Lower lobe of right lung (tissue), 2 donors: ENCODE measurements at places on chromosomes 4 and X.

DNA sequence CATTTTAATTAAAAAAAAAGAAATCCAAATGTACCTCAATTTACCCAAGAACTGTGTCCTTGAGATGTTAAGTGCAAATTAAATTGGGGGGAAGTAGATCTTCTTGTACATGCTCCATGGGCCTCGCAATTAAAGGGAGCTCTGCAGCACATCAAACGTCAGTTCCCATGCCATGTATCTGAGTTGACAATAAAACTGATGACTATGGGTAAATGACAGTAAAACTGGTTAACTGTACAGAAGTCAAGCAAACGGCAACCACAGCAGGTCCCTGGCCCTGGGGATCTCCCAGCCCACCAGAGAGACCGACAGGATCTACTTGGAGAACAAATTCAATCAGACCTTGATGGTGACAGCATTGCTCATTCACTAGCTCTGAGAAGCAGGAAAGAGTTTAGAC is 32.8 kb upstream of the XPNPEP2 start:
- no peak for DNase-seq

DNA sequence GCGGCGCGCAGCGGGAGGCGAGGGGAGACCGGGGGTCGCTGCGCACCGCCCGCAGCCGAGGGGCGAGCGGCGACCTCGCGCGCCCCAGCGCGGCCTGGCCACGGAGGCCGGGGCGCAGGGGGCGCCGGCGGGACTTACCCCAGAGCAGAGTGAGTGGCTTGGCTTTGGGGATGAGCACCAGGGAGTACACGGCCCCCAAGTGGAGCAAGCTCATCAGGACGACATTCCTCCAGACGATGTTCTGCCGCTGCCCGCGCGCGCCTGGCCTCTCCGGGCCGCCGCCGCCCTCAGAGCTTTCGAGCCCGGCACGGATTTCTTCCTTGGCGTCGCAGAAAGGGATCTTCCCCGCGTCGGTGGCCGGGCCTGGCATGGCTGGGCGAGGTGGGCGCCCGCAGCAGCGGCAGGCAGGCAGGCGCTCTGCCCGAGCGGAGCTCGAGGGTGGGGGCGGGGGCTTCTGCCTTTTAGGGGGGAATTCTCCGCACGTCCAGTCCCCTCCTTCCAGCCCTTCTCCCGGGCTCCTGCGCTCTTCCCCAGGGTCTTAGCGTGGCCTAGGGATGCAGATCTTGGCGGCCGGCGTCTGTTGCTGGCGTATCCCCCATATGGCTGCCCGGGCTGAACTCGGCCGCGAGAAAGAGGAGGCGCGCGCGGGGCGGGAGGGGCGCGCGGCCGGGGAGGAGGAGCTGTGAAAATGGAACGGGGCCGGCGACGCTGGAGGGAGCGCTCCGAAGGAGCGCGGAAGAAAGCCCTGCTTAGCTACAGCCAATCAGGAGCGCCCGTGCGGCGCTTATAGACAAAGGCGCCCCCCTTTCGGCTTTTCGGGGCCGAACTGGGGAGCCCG is at the start of gene SCD5:
Gene SCD5 (minus strand): TSS at position 629 of the 838 bp plus-strand sequence. CDS start 259 bp downstream, at position 370.
- peak; percentile 73 for DNase-seq

DNA sequence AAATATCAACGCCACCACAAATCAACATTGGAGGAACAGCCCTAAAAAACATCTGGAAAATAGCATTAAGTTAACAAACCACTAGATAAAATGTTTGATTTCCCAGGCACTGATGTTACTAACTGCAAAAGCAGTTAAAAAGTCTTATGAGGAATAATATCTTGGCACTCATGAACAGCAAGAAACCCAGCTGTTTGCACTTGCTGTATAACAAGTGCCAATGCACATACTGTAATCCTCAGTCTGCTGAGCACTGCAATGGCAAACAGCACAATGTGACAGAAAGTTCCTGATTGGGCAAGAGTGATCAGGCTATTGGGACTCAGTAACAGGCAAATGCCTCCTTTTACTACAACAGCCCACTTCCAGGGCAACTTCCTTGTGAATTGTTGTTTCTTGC is 20.8 kb upstream of the SEC24B start:
- DNase-seq, result no peak

GRCh38 chr4:162408309-162408708 is 244.5 kb upstream of the FSTL5 start:
- no peak for DNase-seq

GRCh38 chrX:129145840-129146272 is 377.4 kb downstream of the SMARCA1 start:
- no peak for DNase-seq

- DNase-seq, result no peak
These were observed 130.3 kb downstream of the ADGRA3 start for GRCh38 chr4:22385611-22386011.

- peak; percentile 12 for DNase-seq
These were observed 67.5 kb downstream of the ZFYVE28 start for GRCh38 chr4:2350982-2351381.

- DNase-seq, result no peak
These were observed 85.3 kb downstream of the FRYL start for GRCh38 chr4:48694824-48695223.

GRCh38 chr4:1868293-1868692 is 2.9 kb upstream of the NSD2 start:
- no peak for DNase-seq

- no peak for DNase-seq
These were observed 132.8 kb downstream of the DLG3 start for GRCh38 chrX:70577442-70577841.

- no peak for DNase-seq
These were observed 97.1 kb downstream of the MRPL1 start for GRCh38 chr4:77959566-77960338.

- DNase-seq, result no peak
These were observed 93.8 kb downstream of the TBL1X start for GRCh38 chrX:9558615-9559014.

- DNase-seq, result no peak
These were observed 18.8 kb downstream of the PPP2R3B start for GRCh38 chrX:367866-368265.

GRCh38 chrX:102652031-102652688 is 877 bp downstream of the GPRASP1 start:
- no peak for DNase-seq

DNA sequence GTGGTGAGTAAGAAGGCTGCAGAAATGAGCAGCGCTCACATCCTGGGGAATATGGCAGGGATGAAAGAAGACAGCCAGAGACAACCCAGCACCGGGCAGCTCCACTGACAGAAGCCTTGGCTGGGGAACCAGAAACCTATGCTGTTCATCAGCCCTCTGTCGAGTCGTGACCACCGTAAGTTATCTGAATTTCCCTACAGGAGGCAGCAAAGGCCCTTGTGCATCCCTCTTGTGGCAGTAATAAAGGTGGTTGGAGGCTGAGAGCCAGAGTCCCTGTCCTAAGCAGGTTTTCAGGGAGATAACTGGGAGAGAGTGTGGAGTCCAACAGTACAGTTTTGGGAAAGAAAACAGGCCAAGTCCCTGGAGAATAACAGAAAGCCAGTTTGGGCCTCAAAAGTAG is 194.0 kb upstream of the BOD1L1 start:
- DNase-seq, result no peak

DNA sequence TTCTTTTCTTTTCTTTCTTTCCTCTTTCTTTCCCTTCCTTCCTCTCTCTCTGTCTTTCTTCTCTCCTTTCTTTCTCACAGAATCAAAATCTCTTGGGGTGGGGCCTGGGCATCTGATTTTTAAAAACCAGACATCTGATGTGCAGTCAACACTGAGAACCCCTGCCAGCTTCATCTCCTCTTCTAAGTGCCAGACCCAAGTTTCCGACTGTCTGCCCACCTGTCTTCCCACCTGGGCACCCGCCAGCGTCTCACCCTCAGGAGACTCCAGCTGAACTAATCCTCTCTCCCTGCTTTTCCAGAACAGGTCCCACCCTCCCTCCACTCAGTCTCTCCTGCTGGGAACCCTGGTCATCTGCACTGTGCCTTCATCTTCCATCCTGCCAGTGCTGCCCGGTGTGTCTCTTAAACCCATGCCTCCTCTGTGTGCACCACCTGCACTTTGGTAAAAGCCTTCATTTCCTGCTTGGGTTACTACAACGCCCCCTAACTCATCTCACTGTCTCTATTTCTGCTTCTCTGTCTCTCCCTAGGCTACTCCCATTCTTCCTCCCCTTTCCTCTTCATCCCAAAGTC is 2.8 kb downstream of the SOD3 start:
- DNase-seq, result no peak

- DNase-seq, result no peak
These were observed 508.5 kb upstream of the FAT1 start for GRCh38 chr4:187232196-187232595.

DNA sequence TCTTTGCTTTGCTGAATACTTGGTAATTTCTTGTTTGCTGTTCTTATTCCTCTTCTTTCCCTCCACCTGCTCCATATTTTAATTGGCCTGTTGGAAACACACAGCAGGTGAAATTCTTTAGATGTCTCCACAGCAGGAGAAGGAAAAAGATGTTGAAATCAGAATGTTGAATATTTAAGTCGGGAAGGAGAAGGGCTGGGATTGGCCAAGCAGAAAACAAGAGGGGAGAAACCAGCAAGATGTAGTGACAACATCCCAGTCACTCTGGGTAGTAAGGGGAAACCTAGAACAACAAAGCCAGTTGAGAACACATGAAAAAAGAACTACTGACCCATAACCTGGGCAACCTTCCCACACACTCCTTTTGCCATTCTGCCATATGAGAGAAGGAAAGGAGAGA is 37.3 kb upstream of the STAG2 start:
- no peak for DNase-seq

DNA sequence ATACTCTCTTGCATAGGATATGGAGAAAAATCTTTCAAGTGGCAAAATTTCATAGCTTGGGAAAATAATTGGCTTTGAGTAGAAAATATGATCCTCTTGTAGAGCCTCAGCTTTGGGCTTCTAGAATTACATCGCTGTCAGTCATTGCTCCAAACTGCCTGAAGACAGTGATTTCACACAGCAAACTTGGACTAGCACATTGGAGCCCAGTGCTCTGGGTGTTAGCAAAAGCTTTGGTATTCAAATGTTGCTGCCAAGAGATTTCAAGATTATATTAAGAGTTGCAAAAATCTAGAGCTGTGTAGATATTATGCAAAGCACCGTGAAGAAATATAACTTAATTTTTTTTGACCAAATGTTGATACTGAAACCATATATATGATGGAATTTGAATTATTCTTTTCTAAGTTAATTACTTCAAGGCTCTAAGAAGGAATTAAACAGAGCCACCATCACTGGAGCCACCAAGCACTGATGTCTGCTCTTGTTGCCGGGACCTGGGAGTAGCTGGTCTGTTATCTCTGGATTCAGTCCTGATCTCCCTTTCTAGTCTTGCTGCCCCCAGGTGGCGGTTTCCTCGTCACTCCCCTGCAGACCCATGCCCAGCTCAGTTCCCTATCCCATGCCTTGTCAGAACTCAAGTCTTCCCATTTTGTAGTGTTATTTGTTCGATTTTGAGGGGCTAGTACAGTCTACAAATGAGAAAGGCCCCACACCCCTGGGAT is 260.7 kb upstream of the SFRP2 start:
- no peak for DNase-seq

GRCh38 chrX:114611018-114611619 is 27.2 kb downstream of the HTR2C start:
- DNase-seq, result no peak

DNA sequence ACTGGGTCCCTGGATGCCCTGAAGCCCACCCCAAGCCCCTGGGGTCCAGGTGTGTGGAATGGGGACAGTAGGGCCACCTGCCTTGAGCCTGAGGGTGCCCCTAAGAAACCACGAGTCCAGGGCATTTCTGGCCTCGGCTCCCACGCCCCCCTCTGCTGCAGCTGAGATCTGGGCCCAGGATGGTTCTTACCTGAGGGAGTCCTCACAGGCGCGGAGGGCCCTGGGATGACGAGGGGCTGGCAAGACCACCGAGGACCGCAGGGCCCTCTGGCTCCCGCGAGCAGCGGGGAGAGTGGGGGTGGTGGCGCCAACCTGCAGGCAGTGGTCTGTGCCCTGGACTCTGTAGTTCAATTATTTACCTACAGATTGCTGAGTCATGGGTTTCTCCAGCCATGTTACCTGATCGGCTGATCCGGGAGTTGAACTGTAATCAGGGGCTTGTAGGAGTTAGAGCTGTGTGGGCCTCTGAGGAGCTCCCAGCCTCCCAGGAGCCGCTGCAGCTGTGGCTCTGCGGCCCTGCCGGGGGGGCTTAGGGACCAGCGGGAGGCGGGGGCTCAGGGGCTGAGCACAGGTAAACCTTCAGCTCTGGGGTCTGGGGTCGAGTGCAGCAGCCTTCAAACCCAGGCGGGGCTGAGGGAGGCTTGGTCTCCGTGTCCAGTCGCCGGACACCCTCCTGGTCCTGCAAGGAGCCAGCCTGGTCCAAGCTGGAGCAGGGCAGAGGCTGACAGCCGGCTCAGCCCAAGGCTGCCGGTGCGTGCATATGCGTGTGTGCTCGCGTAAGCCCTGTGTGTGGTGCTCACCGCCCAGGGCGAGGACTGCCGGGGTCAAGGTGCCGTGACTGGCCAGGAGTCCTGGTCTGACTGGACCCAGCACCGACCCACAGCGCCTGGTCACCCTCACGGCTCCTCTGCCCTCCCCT is at the start of gene SLC26A1:
Gene SLC26A1 (minus strand): TSS at position 294 of the 919 bp plus-strand sequence. CDS start 1,701 bp downstream, outside the sequence.
- no peak for DNase-seq

DNA sequence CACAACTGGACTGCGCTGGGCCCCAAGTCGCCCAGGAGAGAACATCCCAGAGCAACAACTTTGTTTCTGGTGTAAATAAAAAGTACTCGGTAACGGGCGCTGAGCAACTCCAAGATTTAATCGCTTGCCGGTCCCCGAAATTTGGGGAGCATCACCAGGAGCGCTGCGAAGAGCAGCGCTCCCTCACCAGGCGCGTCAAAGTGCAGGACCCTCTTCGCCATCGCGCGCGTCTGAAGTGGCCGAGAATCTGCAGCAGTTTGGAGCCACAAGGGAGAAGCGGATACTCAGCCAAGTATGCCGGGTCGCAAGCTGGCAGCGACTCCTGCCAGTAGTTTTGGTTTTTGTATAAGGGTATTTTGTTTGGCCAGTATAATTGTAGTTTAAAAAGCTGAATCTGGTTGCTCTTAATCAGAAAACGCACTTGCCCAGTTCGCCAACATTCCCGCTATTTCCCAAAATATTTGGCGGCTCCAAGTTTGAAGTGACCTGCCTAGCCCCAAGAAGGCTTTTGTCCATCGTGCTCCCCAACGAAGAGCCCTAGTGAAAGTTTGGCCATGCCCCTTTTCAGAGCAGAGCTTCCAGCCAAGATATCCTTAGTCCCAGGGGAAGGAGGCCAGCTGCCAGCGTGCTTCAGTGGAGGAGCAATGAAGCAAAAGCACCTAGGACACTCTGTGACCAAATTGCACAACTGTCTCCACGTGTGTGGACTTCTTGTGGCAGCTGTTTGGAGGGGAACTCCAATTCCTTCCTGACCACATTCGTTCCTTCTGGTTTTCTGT is 557 bp upstream of the KDR start:
- DNase-seq, result peak; percentile 46

DNA sequence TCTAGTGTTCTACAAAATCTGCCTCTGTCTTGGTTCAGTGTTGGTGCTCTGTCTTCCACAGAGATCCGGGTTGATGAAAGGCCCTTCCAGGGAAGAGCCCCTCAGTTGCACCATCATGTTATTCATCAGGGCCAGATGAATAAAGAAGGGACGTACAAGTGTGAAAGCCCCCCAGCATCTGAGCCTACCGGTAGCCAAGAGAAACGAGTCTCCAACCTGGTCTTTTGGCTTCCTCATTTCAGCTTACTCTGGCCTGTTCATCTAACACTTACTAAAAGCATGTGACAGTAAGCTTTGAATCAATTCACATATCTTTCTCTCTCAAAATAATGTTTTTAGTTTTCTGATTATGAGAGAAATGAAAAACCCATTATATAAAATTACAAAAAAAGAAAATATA is 19.2 kb downstream of the MEPE start:
- DNase-seq, result no peak
